ENCODE measurements at places on chromosomes 12 and 14.

- no peak for DNase-seq
These were observed 16.4 kb downstream of the PHETA1 start for GRCh38 chr12:111352296-111352993.

DNA sequence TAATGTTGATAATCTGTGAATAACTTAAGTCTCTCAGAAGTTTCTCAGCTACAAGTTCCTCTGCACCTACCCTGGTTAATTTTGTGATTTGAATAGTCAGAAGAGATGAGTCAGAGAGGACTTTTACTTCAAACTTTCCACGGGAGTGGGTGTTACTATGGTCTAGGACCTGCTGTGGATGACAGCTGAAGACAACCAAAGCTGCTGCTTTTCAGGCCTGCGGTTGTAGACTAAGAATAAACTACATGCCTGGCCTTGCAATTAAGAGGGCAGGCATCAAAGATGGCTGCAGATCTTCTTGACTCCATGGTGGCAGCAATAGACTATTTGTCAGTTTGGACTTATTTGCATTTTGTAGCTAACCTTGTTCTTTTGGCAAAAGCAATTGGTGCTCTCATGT is 227.1 kb upstream of the KRR1 start:
- no peak for DNase-seq

DNA sequence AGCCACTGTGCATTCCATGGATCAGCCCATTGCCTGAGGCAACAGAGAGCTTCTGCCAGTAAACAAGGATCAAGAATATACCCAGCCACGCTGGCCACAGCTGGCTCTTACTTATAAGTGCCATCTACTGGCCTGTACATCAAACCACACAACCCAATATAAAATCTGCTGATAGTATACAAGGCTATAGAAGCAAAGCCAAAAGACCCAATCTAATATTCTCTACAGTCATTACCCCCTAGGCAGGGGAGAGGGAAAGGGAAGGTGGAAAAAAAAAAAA is 4.4 kb upstream of the FAM186B start:
- no peak for DNase-seq

DNA sequence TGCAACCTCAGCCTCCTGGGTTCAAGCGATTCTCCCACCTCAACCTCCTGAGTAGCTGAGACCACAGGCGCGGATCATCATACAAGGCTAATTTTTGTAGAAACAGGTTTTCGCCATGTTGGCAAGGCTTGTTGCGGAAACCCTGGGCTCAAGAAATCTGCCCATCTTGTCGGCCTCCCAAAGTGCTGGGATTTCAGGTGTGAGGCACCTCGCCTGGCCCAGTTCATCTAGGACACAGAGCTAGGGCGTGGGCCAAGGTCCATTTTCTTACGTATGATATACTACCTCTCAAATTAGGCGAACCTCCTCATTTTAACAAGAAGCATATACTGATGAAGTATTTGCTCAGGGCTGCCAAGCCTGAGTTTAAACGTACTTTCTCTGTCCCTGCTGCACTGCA is 2.1 kb downstream of the RPS29 start:
- no peak for DNase-seq

GRCh38 chr14:67396381-67396970 is 15.5 kb downstream of the PLEK2 start:
- DNase-seq: peak; percentile 58

GRCh38 chr14:67573228-67574010 is 26.6 kb downstream of the PIGH start:
- no peak for DNase-seq

Data from fibroblast of skin of right quadriceps (primary cell).